RPMI8226 (cell line): ENCODE measurements at places on chromosomes 4 and X.

DNA sequence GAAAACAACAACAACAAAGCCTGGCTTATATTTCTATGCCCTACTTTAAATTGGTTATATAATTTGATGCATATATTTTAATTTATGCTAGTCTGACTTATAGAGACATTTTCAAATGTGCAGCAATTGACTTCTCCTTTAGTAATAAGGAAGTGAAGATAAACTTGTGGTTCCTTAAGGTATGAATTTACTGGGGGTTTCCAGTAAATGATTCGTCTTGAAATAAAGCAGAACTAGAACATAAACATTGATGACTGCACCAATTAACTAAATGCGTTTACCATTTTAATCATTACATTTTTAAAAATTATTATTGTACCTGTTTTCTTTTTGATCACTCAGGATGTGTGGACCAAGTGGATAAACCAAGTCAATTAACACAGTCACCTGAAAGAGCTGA lies 99.6 kb upstream of the CCSER1 start:
- no peak for DNase-seq

- DNase-seq, result no peak
Measured at GRCh38 chrX:151828439-151829080, 84.1 kb upstream of the MAGEA4 start.

DNA sequence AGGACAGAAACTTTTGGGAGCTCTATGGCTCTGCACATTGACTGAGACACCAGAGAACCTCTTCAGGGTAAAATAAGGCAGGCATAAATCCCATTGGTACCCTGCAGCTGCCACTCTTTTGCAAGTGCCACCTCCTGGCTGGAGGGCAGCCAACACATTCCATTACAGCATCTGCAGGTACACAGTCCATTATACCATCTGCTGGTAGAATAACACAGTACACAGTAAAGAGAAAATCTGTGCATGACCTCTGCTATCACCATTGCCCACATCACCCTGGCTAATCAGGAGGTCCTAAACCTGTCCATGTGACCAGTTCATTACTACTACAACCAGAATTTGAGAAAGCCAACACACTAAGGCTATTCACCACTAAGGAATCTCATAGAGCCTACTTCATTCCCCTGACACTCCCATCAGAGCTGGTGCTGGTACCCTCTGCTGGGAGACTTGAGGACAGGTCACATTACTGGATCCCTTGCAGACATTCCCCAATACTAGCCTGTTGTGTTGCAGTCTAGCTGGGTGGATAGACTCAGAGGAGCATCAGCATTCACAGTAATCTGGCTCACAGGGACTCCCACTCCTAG lies 176.2 kb upstream of the TACR3 start:
- no peak for DNase-seq

- DNase-seq, result no peak
Measured at GRCh38 chr4:17358241-17358640, 153.6 kb downstream of the QDPR start.

GRCh38 chr4:183147983-183148382 lies 48.9 kb downstream of the WWC2 start:
- DNase-seq, result no peak

DNA sequence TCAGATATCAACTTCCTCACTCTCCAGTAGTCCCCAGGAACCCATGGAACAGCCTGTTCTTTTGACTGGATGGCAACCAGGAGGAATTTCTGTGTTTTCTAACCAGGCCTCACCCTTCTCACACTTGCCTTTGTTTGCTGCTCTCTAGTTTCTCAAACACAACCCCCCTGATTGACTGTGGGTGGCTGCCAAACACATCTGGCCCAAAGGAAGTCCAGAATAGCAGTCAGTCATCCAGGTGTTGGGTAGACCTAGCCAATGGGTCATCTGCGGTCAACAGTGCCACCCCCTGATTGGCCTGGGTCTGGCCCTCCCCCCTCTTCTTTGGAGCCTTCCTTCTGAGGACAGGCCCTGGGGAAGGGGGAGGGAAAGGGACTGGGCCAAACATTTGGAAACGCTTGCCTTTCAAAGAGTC lies 53.7 kb downstream of the MSX1 start:
- no peak for DNase-seq

- DNase-seq, result no peak
Measured at GRCh38 chrX:136870064-136870463, 10.5 kb downstream of the RBMX start.

GRCh38 chr4:9849538-9849920 lies 68.1 kb downstream of the DRD5 start:
- no peak for DNase-seq

GRCh38 chr4:24477919-24478318 lies 106.4 kb downstream of the DHX15 start:
- no peak for DNase-seq

GRCh38 chrX:11399489-11400094 lies 106.4 kb downstream of the AMELX start:
- no peak for DNase-seq

- DNase-seq, result no peak
Measured at GRCh38 chr4:688854-689681, at the start of gene SLC49A3. TSS of gene SLC49A3 (minus strand) at chr4:689151. CDS start at chr4:689127, 24 bp downstream.

DNA sequence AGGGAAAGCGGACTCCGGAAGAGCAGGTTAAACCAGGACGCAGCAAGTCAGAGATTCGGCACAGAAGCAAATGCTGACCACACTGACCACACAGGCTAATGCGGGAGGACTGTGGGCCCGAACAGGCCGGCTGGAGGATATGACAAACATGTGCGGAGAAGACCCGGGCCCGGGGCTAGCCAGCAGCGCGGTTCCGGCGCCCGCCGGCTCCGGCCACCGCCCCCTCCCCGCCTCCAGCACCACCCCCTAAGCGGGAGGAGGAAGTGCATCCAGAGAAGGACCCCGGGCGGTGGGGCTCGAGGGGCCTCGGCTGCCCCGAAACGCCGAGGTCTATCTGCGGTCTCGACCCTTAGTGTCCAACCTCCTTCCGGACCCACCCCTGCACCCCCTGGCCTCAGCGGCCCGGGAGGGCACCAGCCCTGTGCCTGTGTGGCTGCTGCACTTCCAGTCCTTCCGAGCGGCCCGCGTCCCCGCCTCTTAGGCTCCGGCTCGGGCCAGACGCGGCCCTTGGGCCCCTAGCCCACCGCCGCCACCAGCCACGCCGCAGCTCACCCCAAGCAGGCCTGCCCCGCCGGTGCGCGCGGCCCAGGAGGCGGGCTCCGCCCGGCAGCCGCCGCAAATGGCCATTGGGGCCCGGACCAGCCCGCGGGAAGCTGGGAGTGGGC lies 2.1 kb downstream of the ELOVL6 start:
- DNase-seq, result peak; percentile 29

- no peak for DNase-seq
Measured at GRCh38 chr4:91233164-91233563, 1070.6 kb upstream of the GRID2 start.

GRCh38 chrX:475926-476723 lies 89.4 kb upstream of the PPP2R3B start:
- no peak for DNase-seq

GRCh38 chr4:181793096-181793495 lies 450.1 kb upstream of the TENM3 start:
- no peak for DNase-seq

GRCh38 chr4:38591617-38592337 lies 72.2 kb upstream of the KLF3 start:
- DNase-seq, result no peak

DNA sequence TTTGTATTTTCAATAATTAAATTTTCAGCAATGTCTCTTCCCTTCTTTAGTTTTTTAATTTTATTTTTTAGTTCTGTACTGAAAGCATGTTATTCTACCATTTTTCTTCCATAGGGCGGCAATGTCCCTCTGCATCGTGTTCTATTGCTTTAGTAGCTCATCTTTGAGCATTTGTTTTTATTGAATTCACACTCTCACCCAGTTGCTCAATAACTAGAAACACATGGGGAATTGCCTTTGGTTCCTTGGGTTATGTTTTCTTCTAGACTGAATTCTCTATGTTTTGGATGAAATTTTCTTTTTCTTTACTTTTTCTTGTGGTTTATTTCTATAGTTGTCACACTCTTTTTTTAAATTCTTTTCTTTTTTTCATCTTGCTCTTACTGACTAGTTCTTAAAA lies 233.8 kb upstream of the LDB2 start:
- DNase-seq, result no peak

DNA sequence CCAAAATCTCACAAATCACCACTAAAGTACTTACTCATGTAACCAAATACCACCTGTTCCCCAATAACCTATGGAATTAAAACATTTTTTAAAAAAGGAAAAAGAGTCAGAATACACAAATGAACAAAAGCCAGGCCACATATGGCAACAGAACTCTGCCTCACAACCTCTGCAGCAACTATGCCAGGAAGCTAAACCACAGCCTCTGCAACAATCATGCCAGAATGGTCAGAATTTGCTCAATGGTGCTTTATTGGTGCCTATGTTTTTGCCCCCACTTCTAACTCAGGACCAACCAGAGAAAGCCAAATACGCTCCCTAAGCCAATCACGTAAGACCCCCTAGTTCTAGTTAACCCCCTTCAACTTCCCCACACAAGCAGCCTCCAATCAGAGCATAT lies 69.6 kb downstream of the HOPX start:
- DNase-seq, result no peak

GRCh38 chr4:157934151-157934550 lies 238.7 kb downstream of the GASK1B start:
- no peak for DNase-seq

DNA sequence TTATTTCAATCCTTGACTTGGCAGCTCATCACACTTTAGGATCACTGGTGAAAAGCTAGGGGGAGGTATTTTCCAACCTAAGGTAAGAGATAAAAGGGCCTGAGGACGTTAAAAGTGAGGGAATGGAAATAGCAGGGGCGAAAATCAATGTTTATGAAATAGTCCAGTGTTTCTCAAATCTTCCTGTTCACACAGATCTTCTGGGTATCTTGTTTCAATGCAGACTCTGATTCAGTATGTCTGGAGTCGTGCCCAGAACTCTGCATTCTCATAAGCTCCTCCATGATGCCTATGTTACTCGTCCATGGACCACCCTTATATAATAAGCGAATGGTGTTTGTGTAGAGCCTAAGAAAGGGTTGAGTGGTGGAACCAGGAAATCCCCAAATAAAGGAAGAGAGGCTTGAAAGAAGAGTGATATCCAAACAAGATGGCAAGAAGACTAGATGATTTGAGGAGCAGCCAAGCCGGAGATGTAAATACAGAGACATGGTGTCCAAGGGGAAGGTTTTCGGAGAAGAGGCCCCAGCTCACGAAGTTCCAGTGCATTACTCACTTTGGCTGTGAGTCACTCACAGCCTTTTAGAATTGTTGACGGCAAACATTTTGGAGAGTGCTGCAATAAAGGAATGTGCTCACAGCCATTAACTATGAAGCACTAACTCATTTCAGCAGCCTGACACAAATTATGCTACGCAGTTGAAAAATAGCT lies 215.6 kb upstream of the PPARGC1A start:
- no peak for DNase-seq

- no peak for DNase-seq
Measured at GRCh38 chrX:103663981-103664762, 22.3 kb downstream of the MORF4L2 start.

DNA sequence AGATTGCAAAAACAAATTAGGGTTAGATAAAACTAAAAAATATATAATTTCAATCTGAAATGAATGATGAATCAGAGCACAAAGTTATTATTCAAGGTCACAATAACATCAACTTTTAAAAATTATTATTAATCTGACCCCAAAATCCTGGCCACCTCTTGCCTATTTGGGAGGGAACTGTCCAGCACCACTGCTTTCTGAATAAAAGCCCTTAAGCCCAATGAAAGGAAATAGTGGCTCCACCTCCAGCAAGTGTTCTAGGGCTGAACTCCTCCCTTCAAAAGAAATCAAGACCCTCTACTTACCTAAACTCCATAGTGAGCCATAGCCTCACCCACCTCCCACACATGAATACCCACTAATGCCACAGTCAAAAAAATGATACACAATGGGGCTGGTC lies 208.2 kb downstream of the PARM1 start:
- DNase-seq, result no peak

GRCh38 chr4:40763228-40763716 lies 13.5 kb downstream of the NSUN7 start:
- peak; percentile 46 for DNase-seq

GRCh38 chr4:14334166-14334565 lies 668.1 kb upstream of the CPEB2 start:
- DNase-seq, result no peak

DNA sequence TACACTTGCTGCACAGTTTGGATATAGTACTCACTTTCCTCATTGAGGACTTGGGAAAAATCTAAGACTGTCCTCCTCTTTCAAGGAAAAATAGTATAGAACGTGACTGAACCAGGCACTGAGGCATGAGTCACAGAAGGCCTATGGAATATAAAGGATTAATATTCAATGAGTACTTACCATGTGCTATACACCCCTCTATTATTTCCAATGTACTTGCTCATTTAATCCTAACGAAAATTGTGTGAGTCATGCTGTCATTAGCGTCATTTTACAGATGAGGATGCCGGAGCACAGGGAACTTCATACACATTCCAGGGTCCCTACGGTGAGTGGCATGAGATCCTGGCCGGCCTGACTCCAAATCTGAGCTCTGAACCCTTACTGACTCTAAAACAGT lies 2136.2 kb upstream of the TENM3 start:
- no peak for DNase-seq

- DNase-seq, result no peak
Measured at GRCh38 chr4:4436244-4436823, 49.4 kb downstream of the NSG1 start.

GRCh38 chr4:173254646-173255045 lies 79.5 kb downstream of the HMGB2 start:
- DNase-seq, result no peak

DNA sequence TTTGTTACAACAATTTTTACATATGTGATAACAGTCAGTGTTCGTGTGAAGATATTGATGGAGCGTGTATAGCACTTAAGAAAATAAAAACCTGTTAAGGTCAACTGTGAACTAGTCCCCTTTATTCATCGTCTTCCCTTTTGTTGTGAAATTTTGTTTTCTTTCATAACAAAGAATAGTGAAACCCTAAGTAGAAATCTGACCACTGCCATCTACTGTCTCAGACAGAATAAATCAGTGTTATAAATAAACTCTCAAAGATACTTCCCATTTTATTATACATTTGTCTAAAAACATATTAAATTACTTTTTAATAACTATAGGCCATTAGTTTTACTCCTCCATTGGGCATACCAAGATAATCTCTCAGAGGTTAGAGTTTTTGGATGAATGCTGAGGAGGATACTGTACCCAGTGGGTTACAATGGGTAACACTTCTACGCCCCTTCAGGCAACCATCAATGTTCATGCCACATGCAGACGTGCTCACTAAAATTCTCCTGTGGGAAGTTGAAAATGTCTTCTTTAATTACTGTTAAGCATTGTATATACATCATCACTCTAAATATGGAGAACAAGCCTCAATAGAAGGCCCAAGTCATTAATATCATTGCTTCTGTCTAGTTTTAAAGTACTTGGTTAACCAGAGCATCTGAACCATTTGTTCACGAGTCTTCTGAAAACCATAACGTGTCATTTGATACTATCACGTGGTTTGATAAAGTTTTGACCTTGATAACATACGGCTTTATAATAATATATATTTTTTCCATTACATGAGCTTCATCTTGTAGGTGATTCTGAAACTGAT lies 171.2 kb downstream of the TMA16 start:
- no peak for DNase-seq

- DNase-seq, result no peak
Measured at GRCh38 chrX:136879001-136879687, 1.4 kb downstream of the RBMX start.

GRCh38 chrX:129651756-129652564 lies 2.8 kb downstream of the APLN start:
- no peak for DNase-seq

- no peak for DNase-seq
Measured at GRCh38 chrX:13380211-13380610, 60.4 kb upstream of the ATXN3L start.
